ENCODE measurements at places on chromosomes 1 and 21.
A peak's percentile ranks its signal among the peaks of the same experiment; 100 is the strongest.

GRCh38 chr1:20868263-20868662 lies 81.2 kb upstream of the HP1BP3 start:
- DNase-seq = no peak

GRCh38 chr1:36298640-36299039 lies 7.5 kb upstream of the SH3D21 start:
- no peak for DNase-seq

DNA sequence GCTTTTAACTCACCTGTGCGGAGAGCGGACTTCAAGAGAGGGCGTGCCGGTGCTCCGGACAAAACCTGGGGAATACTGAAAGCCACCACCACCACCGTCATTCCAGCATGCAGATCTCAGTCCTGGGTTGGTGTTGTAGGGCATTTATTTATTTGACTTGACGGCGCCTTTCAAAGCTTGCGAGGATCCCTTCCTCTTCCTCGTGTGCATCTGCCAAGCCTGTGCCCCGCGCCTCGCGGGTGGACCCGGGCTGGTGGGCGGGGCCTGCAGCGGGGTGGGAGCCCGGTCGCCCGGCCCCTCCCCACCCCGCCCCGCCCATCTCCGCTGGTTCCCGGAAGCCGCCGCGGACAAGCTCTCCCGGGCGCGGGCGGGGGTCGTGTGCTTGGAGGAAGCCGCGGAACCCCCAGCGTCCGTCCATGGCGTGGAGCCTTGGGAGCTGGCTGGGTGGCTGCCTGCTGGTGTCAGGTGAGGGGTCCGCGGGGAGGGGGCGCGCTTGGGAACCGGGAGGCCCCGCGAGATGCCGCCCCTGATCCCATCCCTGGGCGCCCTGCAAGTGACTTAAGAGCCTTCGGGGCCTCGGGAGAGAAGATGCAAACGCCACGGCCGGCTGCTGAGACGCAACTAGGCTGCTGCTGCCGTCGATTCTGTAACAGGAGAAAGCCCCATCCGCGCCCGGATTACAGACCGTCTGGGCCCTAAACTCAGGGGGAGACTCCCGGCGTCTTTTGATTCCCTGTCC lies at the start of gene IL10RB:
TSS of gene IL10RB (plus strand) at position 318 of the 739 bp plus-strand sequence. CDS start at position 417, 99 bp downstream.
- peak; percentile 66 for DNase-seq

GRCh38 chr1:64581135-64581842 lies 111.4 kb downstream of the CACHD1 start:
- DNase-seq = no peak

DNA sequence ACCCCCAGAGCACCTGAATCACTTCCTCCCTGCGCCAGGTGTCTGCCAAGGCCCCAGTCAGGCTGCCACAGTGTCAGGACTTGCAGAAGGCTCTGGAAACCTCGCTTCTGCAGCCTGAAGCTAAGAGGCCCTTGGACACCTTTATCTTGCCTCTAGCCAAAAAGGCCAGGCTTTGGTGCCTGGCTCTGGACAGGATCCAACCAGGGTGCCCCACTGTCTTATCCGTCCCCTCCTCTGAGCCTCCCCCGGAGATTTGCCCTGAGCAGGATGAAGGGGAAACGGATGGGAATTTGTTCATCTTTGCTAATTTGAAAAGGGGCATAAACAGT lies 12.8 kb upstream of the CLSTN1 start:
- DNase-seq = no peak

DNA sequence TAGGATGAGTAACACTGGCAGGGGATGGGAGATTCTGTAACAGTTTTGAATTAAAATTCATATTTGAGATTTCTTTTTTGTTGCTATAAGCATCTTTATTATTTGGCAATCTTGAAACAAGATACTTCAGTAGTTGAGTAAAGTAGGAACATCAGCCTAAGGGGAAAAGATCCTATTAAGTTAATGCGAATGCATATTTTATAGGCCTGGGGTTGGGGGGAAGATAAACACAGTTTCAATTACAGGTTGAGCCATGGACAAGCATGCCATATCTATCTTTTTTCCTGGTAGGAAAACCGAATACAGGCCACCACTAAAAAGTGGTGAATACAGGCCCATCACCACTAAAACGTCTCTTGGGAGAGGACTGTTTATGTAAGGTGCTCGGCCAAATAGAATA lies 32.3 kb downstream of the SMAP2 start:
- DNase-seq = no peak

- peak; percentile 56 for DNase-seq
Observed at GRCh38 chr1:22641906-22642636, 1.4 kb upstream of the C1QC start.

DNA sequence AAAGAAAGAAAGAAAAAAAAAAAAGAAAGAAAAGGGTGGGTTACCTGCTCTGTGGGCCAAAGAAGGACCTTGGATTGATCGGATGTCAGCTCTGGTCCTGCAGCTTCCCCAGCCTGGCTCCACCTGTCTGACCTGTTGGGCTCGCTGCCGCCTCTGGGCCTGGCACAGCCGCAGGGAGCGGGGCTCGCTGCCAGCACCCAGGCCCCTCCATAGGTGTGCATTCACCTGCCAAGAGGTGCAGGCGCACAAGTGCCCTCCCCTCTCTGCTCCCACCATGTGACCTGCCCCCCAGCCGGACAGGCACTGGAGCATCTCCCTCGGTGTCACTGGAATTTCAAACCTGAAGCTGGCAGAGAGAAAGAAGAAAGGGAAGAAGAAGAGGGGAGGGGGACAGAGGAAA lies 33.1 kb upstream of the GPR157 start:
- no peak for DNase-seq

GRCh38 chr1:239368436-239369109 lies 17.8 kb upstream of the CHRM3 start:
- DNase-seq = no peak

GRCh38 chr1:207810173-207810572 lies 58.3 kb downstream of the CD46 start:
- no peak for DNase-seq

DNA sequence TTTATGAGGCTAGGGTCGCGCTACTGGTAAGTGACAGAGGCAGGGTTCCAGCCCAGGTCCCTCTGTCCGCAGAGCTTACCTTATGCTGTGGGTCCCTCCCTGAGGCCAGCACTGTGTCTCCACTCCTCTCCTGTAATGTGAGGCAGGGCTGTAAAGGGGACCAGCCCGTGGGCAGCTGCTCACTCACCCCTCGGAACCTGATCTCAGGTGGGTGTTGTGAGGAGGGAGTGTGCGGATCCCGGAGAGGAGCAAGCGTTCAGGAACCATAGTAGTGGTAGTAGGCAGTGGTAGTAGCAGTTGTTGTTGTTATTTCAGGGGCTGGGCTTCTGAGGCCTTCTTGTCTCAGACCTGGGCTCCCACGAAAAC lies 1.7 kb downstream of the ZC3H12A start:
- no peak for DNase-seq

- DNase-seq = no peak
Observed at GRCh38 chr21:44531606-44532564, 8.1 kb downstream of the KRTAP10-1 start.

GRCh38 chr1:245986404-245987218 lies 520.5 kb downstream of the SMYD3 start:
- no peak for DNase-seq

DNA sequence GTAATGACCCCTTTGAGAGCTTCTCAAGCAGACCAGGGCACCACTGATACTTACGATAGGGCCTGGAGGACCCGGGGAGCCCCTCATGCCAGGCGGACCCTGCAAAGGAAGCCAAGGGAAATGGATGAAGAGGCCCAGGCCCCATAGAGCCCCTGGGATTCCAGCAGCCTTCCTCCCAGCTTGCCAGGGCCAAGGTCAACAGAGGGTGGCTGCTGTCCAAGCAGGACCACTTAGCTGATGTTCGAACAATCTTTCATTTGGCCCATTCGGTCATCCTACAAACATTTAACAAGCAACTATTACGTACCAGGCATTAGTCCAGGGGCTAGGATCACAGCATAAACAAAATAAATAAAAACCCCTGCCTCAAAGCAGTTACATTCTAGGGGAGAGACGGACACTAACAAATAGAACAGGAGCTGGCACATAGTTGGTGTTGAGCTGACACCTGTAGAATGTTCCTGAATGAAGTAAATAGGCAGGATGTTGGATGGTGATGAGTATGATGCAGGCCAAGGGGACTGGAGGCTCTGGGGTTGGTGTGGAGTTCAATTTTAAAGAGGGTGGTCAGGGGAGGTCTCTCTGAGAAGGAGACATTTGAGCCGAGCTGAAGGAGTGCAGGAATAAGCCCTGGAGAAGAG lies 27.0 kb upstream of the PEF1 start:
- no peak for DNase-seq

GRCh38 chr21:29506947-29507346 lies 208.2 kb downstream of the BACH1 start:
- no peak for DNase-seq

All from activated CD4-positive, CD25-positive, alpha-beta regulatory T cell (primary cell).